ENCODE measurements at places on chromosomes 6 and 20.

- DNase-seq, result no peak
Observed at GRCh38 chr6:156807028-156807427, 29.9 kb downstream of the ARID1B start.

DNA sequence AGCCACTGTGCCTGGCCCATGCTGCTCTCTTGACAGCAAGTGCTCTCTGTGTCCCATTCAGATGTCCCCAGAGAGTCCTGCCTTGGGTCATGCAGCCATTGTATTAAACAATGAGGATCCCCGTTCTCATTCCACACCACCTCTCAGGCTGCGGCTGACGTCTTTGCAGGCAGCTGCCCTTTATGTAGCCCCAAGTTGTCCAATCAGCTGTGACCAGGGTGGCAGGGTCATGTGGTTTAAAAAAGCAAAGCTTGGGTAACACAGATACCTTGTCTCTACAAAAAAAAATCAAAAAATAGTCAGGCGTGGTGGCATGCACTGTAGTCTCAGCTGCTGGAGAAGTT lies 13.2 kb downstream of the GCNT2 start:
- no peak for DNase-seq

- no peak for DNase-seq
Observed at GRCh38 chr6:72401865-72402264, 220.0 kb upstream of the KCNQ5 start.

DNA sequence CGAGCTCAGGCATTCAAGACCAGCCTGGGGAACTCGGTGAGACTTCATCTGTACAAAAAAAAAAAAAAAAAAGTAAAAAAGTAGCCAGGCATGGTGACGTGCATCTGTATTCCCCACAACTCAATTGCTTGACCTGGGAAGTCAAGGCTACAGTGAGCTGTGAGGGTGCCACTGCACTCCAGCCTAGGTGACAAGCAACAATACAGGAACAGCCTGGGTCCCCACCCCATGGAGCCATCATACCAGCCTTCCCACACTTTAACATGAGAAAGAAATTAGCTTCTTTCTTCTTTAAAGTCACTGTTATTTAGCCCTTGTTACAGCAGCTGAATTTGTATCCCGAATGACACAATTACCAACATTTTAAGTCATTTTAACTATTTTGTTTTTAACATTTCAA lies 56.1 kb downstream of the SCML4 start:
- DNase-seq, result no peak
